NCI-H187 treated with DMSO at 0.1 percent for 48 hours (cell line): ENCODE measurements at places on chromosomes 6 and 20.

DNA sequence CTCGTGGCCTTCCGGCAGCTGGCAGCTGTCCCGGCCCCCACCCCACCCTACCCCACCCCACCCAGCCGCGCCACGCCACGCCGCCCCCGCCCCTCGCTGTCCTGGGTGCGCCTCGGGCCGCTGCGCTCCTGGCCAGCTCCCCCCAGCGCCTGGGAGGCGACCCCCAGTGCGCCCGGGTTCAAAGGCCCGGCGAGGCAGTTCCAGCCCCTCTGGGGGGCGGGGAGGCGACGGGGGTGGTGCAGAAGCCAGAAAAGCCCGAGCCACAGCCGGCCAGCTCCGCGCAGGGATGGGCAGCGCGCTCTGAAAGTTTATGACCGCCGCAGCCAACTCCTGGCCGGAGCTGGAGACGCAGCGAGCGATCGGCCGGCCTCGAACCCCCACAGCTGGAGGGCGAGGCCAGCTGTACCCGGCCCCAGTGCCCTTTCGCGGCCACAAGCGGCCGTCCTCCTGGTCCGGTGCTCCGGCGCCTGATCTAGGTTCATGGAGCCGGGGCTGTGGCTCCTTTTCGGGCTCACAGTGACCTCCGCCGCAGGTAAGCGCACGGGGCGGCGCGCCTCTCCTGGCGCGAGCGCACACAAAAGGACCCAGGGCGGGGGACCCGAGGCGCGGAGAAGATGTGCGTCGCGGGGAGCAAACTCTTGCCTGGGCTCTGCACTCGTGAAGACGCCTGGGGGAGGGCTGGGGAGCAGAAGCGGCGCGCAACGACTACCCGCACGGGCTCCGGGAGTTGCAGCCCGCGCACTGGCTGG is at the start of gene EDN3:
EDN3 (plus strand) TSS at position 279 of the 749 bp plus-strand sequence; CDS start at position 481, 202 bp downstream.
- DNase-seq: no peak

DNA sequence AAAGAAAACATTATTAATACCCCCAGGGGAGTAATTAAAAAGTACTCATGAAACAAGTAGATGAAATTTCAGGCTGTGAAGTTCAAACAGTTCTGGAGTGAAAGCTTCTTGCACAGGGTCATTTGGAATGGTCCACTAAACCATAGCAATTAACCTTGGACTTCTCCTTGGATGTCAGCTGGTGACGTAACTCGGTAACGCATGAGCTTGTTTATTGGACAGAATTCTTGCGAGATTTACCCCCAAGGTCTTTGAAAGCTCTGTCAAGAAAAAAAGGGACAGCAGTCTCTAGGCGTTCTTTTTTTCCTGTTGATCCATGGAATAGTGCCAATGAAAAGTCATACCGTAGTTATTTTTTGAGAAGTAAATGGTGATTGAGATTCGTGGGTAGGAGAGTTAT is 2.2 kb downstream of the CD83 start:
- no peak for DNase-seq

DNA sequence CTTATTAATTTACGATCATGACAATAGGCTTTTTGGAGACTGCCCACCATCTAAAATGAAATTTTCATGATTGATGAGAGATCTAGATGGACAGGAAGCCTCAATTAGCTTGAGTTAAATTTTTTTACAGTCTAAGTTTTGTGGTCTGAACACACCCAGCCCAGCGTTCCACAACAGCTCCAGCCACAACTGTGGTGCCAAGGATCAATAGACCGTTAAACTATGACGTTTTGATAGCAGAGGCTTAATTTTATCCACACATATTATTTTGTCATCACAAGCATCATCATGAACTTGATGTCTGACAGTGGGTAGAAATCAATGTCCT is 5.5 kb upstream of the GABRR1 start:
- DNase-seq: no peak

- DNase-seq: no peak
These were observed 453.6 kb upstream of the FLRT3 start for GRCh38 chr20:14790771-14791620.

GRCh38 chr6:148990403-148990802 is 243.6 kb downstream of the UST start:
- DNase-seq: no peak

GRCh38 chr6:122817766-122818165 is 28.7 kb downstream of the SMPDL3A start:
- no peak for DNase-seq

DNA sequence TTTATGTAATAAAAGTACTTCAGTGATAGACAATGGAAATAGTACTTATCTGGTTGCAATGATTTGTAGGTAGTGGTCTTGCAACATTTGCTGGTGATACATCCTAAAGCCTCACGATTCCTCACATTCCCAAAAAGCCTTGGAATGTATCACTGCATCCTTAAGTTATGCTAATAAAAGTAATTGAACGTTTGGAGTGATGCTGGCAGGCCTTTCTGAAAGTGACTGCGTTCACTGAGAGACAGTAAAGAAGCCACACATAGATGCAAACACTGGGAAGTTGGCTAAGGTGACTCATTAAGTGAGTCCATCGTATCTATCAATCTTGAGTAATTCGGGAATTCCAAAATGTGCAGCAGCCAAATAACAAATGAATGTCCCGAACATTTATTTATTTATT is 444.1 kb upstream of the SOX4 start:
- no peak for DNase-seq

- no peak for DNase-seq
These were observed 31.2 kb upstream of the RALGAPA2 start for GRCh38 chr20:20743511-20744169.
